ENCODE measurements at places on chromosomes 4 and X.

- DNase-seq: no peak
These were observed 872.1 kb downstream of the PCDH7 start for GRCh38 chr4:31592293-31592692.

- DNase-seq: no peak
These were observed 440.8 kb upstream of the RASGEF1B start for GRCh38 chr4:81912376-81913030.

- no peak for DNase-seq
These were observed 8.0 kb downstream of the MAN2B2 start for GRCh38 chr4:6582889-6583490.

- no peak for DNase-seq
These were observed 4.2 kb downstream of the CNGA2 start for GRCh38 chrX:151738751-151739150.

- no peak for DNase-seq
These were observed 16.9 kb upstream of the TMEM271 start for GRCh38 chr4:592825-593520.

DNA sequence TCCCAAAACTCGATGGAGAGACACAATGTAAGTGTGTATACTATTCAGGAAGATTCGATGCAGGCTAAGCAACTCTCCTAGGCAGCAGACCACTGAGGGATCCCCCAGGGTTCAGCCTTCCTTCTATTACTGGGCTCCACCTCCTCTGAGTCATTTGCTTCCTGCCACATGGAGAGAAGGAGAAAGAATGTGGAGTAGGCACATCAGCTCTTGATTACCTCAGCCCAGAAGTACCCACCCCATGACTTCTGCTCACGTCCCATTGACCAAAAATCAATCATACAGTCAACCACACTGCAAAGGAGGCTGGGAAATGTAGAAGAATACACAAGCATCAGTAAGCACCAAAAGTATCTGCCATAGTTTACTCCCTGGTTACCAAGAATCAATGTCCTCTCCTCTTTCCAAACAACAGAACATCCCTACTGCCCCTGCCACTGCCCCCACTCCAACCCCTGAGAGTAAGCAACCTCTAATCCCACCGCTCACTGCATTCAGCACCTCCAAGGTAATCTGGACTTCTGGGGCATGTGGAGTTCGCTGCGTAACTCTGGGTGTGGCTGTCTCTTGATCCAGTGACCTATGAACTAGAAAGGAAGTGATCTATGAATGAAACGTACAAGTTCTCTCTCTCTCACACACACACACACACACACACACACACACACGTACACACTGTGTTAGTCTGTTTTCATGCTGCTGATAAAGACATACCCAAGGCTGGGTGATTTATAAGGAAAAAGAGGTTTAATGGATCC, 91.2 kb upstream of the C1QTNF7 start:
- no peak for DNase-seq

DNA sequence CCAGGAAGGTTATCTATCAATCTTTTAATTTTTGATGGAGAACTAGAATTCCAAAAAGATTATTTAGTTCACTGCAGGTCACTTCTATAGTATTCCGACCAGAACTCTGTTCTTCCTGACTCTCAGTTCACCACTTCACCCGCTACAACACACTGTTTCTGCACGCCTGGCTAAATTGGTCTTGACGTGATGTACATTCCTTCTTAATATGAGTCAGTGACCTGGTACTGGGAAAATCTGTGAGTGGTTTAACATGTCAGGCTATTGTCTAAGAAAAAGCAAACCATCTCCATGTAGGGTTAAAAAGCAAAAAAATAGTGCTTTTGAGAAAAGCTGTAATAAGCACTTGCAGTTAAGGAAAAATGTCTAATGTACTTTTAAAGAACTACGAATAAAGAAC, 120.4 kb downstream of the NDST3 start:
- DNase-seq: no peak

GRCh38 chrX:138858438-138858837, 146.9 kb upstream of the FGF13 start:
- DNase-seq: no peak

GRCh38 chr4:90112715-90113114, 14.5 kb upstream of the CCSER1 start:
- DNase-seq: no peak

DNA sequence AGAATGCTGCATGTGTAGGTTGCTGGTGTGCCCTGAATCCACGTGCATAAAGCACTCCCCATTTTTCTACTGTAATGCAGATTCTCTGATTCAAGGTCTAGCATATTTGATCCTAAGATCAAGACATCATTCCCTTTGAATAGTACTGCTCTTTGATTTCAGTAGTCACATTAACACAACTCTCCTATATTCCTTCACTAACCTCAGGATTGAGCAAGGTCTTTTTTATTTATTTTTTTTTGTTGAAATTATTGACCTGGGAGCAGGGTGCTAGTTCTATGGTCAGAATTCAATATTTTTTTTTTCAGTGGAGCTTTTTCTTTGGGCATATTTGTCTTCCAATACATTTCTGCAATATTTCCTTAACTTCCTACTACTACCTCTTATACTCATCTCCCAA, 245.7 kb downstream of the RBMX2 start:
- DNase-seq: no peak

DNA sequence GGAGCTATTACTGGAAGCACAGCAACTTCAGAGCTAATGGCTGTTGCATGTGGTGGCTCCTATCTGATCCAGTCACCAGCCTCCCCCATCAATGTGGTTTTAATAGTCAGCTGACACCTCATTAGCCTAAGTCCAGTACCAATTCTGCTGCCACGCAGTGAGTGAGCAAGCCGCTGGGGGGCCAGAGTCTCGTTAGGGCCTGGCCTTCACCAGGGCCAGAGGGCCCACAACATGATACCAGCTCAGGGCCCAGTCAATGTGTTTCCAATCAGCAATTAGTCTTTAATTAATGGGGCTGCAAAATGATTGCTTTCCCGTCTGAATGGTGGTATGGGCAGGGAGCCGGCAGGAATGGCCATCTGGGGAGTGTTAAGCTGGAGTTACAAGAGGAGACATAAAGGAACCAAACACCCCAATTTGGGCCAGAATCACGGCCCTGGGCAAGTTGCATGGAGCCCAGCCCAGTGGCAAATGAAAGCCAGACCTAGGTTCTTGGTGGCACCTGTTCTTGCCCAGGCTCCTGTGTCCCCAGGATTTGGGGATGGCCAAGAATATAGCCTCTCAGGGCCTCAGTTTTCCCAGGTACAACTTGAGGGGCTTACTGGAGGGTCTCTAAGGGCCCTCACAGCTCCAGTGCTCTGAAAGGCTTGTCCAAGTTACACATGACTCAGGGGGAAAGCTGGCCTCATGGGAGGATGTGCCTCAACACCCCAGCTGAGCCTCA, 119.2 kb downstream of the EFNB1 start:
- DNase-seq: no peak

- no peak for DNase-seq
These were observed 81.2 kb downstream of the GAB1 start for GRCh38 chr4:143417679-143418403.

Data from activated naive CD8-positive, alpha-beta T cell treated with anti-CD3 and anti-CD28 coated beads, Interleukin-2, amount 10 ng/mL, durations not matched to agents 7 days and 5 days (primary cell).